ENCODE measurements at places on chromosomes 1 and 21.

GRCh38 chr1:222583079-222583478 lies 6.7 kb downstream of the TAF1A start:
- H3K27ac ChIP-seq = no peak overlapping the region
- H3K36me3 ChIP-seq = peaks cover 6% of the 10 kb centered on the region
- DNase-seq = no peak
- H3K27me3 ChIP-seq = no peaks in the 10 kb centered on the region
- H3K4me3 ChIP-seq = no peak overlapping the region

DNA sequence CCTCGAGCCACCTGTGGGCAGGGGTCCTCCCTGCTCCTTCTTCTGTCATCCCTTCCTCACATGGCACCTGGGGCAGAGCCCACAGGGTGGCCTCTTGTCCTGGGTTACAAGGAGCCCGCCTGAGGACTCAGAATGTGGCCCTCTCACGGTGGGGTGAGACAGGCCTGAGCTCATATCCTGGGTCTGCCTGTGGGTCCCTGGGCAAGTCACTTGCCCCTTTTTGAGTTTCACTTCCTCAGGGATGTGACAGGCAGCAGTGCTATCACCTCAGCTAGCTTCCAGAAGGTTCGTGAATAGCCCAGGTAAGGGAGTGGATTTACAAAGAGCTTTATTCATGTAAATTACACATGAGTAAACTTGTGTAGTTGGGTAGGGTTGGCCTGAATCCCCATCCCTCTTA lies 33.5 kb downstream of the HTR6 start:
- DNase-seq = no peak
- H3K36me3 ChIP-seq = no peaks in the 10 kb centered on the region
- H3K4me1 ChIP-seq = no peaks in the 10 kb centered on the region
- no peak overlapping the region for H3K4me3 ChIP-seq
- H3K27ac ChIP-seq = no peak overlapping the region
- no peaks in the 10 kb centered on the region for H3K27me3 ChIP-seq

DNA sequence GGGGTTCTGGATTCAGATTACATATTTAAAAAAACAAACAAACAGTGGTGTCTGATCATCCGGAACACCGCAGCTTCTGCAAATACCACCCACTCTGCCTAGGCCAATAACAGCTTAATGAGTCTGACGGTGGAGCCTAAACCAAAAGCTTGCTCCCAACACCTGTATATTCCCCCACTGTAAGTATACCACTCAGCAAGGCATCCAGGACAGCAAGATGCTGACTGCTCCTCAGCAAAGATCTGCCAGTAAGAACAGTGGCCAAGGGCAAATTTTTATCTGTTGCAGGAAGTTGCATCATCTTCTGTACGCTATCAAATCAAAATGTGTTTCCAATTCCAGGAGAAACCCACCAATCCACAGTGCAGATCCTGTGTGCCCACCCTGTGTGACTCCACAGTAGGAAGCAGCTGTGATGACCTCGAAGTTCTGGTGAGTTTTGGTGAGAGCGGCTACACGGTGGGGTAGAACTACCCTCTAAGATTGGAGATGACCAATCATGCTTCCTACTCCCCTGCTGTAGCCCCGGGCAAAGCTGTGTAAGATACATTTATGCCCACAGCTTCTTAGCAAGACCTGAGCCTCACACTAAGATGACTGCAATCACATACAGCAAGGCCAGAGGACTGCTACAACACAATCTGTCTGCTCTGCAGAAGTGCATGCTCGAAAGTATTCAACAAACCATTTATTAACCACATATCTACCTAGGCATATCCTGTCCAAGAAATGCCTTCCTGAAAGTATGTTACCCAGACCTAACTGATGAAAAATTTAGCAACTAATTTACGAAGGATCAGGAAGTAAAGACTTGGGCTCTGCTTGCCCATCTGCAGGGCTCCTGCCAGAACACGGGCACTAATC lies 30.5 kb downstream of the SIPA1L2 start:
- no peaks in the 10 kb centered on the region for H3K4me1 ChIP-seq
- H3K4me3 ChIP-seq = no peak overlapping the region
- no peak for DNase-seq

- no peak overlapping the region for H3K27ac ChIP-seq
- H3K4me1 ChIP-seq = no peaks in the 10 kb centered on the region
- H3K36me3 ChIP-seq = no peaks in the 10 kb centered on the region
Observed at GRCh38 chr1:33338440-33339211, 17.7 kb upstream of the A3GALT2 start.

DNA sequence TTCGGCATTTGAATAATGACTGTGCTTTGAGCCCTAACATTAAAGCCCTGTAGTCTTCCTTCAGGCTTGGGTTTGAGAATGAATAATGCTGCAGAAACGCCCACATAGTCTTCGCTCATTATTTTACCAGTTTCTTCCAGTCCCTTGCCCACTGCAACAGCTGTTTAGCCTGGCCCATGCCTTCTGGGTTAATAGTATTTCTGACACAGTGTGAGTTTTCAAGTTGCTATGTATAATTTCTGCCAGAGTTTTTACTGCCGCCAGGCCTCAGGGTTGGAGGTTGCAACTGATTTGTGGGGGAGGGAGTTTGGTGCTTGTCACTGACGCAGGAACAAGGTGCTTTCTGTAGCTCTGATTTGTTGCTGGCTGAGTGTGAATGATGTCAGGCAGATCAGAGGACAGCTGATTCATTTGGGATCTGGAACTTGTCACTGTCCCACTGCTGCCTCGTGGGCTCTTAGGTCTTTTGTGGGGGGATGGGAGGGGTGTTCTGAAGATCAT lies 109.8 kb downstream of the MAST2 start:
- no peaks in the 10 kb centered on the region for H3K27me3 ChIP-seq
- H3K4me1 ChIP-seq = no peaks in the 10 kb centered on the region
- no peak overlapping the region for H3K4me3 ChIP-seq
- no peak overlapping the region for H3K27ac ChIP-seq

- no peaks in the 10 kb centered on the region for H3K4me1 ChIP-seq
- H3K36me3 ChIP-seq = no peaks in the 10 kb centered on the region
- no peak overlapping the region for H3K4me3 ChIP-seq
- no peak for DNase-seq
- no peak overlapping the region for H3K27ac ChIP-seq
Observed at GRCh38 chr1:13624526-13624925, 40.9 kb downstream of the PDPN start.

DNA sequence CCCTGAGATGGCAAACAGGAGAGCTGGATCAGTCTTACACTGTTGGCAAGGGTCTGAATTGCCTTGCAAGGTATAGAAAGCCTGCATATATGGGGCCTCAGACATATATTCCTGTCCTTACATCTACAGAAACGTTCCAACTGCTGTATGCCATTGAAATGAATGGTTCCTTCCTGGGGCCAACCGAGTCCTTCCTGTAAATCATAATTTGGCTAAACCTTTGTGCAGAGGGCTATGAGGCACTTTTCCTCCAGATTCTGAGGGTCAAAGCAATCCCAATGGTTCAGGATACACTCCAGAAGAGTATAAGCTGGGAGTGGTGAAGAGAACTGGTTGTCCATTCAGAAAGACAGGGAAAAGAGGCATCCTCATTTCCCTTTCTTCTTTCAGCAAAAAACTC lies 190.5 kb downstream of the PTPRC start:
- DNase-seq = no peak
- no peaks in the 10 kb centered on the region for H3K36me3 ChIP-seq
- no peaks in the 10 kb centered on the region for H3K4me1 ChIP-seq
- no peak overlapping the region for H3K27ac ChIP-seq
- H3K4me3 ChIP-seq = no peak overlapping the region

GRCh38 chr21:42681296-42682206 lies 28.1 kb downstream of the PDE9A start:
- peaks cover 14% of the 10 kb centered on the region for H3K4me1 ChIP-seq
- H3K27ac ChIP-seq = no peak overlapping the region
- no peaks in the 10 kb centered on the region for H3K27me3 ChIP-seq
- H3K4me3 ChIP-seq = no peak overlapping the region
- no peaks in the 10 kb centered on the region for H3K36me3 ChIP-seq

DNA sequence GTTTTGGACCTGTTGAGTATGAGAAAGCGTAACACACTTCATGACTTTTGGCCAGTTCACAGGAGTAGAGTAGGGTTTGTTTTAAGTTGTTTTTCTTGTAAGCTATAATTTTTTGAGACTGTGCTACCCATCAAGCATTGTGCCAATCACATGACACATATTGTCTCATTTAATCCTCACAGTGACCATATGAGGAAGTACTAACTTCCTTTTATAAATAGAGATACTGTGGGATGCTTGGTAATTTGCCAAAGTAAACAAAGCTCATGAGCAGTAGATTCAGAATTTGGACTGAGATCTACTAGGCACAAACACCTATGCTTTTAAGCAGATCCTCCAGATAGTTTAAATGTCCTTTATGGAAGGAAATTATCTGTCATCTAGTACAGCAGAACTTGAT lies 178.3 kb downstream of the CACNA1E start:
- no peak overlapping the region for H3K27ac ChIP-seq
- H3K36me3 ChIP-seq = no peaks in the 10 kb centered on the region
- no peak overlapping the region for H3K4me3 ChIP-seq
- no peaks in the 10 kb centered on the region for H3K27me3 ChIP-seq
- no peaks in the 10 kb centered on the region for H3K4me1 ChIP-seq
- DNase-seq = no peak
